ENCODE measurements at places on chromosomes 13 and 19. TPM values are rescaled to one million over a fixed set of nuclear protein-coding genes. Genes with fewer than 3 reads are reported as not detected.

KASH5 gene
- total RNA-seq, result 0.30 TPM

- no peak overlapping the region for H3K4me3 ChIP-seq
- DNase-seq, result no peak
- no peak overlapping the region for H3K27ac ChIP-seq
These were observed 774.1 kb downstream of the LIG4 start for GRCh38 chr13:107441279-107441678.

DNA sequence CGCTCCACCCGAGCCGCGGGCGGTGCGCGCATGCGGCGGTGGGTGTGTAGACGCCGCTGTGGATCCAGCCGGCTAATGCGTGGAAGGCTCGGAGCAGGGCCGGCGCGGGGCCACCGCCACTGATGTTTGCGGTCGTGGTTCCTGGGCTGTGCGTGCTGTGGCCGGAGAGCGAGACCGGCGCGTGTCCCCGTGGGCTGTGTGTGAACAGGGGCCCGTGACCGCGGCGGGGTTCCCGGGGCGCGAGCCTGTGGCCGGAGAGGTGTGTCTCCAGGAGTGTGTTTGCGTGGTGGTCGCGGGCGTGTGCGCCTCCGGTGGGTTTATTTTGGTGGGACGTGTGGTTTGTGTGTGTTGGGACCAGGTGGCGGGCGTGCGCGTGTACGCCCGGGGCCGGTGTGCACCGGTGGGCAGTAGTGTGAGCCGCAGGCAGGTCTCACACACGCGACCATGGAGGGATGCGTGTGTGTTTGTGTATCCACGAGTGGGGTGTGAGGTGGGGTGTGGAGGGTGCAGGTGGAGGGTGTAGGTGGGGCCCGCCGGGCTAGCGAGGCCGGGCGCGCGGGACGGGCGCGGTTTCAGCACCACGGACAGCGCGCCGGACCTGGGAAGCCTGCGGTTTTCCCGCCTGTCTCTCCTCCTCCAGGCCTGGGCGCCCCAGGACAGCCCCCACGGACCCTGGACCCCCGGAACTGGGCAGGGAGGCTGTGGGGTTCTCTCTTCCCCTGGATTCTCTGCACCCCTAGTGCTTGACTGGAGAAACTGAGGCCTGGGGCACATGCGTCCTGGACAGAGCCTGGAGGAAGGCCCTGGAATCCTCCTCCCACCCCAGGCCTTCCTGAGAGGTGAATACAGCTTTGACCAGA, 1.6 kb downstream of the HCN2 start:
- H3K4me3 ChIP-seq, result peak overlapping the region; percentile 2
- H3K4me1 ChIP-seq, result peaks cover 34% of the 10 kb centered on the region
- peaks cover 25% of the 10 kb centered on the region for H3K27me3 ChIP-seq

- DNase-seq, result no peak
- no peaks in the 10 kb centered on the region for H3K36me3 ChIP-seq
- H3K4me1 ChIP-seq, result no peaks in the 10 kb centered on the region
- H3K27ac ChIP-seq, result no peak overlapping the region
- H3K27me3 ChIP-seq, result no peaks in the 10 kb centered on the region
These were observed 560.5 kb upstream of the MIR17HG start for GRCh38 chr13:90787007-90787406.

DNA sequence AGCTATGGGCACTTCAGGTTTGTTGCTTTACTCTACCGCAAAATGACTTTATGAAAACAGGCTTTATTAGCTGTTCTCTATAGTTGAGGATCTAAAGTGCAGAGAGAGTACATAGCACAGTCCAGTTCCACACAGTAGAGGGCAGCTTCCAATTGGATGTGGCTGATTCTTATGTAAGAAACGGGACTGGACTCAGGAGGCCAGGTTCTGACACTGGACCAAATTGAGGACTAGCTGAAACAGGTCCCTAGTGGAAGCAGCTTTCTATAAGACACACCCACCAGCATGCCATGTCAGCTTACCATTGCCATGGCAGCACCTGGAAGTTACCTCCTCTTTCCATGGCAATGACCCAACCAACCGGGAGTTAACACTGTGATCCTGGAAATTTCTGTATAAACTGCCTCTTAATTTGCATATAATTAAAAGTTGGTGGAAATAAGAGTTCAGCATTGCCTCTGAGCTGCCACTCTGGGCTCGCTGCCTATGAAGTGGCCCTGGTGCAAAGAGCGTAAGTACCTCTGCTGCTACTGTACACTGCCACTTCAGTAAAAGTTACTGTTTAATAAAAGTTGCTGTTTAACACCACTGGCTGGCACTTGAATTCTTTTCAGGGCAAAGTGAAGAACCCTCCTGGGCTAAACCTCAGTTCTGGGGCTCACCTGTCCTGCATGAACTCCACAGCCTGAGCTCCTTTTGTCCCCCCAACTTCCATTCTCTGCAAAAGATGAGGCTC, 211.9 kb upstream of the SLC10A2 start:
- no peaks in the 10 kb centered on the region for H3K36me3 ChIP-seq
- no peak overlapping the region for H3K4me3 ChIP-seq
- no peak overlapping the region for H3K27ac ChIP-seq
- DNase-seq, result no peak

Data from spinal cord (tissue), 10 donors.